WERI-Rb-1 (cell line): ENCODE measurements at places on chromosomes 4 and X.
A peak's percentile ranks its signal among the peaks of the same experiment; 100 is the strongest.

- DNase-seq = peak; percentile 78
These were observed at the start of gene NPNT for GRCh38 chr4:105894660-105895582. NPNT (plus strand) TSS chr4:105895471; CDS start chr4:105895653, 182 bp downstream.

- no peak for DNase-seq
These were observed 98.3 kb downstream of the BMPR1B start for GRCh38 chr4:94856030-94856429.

DNA sequence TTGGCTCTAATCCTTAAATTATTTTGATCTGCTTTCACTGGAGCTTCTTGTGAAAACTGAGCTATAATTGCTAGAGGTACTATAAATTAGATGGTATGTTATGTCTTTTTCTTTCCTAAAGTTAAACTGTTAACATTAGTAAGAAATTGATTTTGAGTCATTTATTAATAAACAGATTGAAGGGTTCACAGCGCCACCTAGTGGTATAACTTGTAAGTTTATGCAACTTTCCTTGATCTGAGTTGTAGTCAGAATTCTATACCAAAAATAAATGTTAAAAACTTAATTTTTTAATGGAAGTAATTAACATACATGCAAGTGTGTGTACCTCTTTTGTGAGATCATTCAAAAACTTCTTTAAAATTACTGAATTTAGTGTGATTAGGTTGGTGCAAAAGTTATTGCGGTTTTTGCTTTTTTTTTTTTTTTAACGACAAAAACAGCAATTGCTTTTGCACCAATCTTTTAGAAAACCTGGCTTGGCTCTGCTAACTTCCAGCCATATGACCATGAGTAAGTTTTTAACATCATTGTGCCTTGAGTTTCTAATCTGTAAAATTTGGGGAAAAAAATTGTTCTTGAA, 151.5 kb downstream of the CENPC start:
- no peak for DNase-seq

- no peak for DNase-seq
These were observed 19.7 kb downstream of the HERC6 start for GRCh38 chr4:88398381-88398780.

- DNase-seq = no peak
These were observed 668.8 kb upstream of the PRKX start for GRCh38 chrX:4382273-4382672.

DNA sequence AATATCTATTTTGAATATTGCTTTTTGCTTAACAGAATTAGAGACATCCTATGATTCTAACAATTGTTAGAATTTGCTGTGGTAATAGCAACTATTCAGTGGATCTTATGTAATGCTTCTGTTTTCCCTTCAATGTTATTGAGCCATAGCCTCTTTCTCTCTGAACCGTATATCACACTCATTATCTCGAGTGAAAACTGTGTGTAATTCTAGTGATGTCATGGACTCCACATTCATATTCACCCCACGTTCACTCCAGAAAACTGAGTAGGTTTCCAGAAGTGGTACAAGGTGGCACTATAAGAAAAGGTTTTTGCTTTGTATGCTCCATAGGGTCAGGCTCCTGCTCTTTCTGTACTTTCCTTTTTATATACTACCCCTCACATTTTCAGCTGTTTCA, 534.3 kb upstream of the PABPC4L start:
- DNase-seq = no peak

GRCh38 chr4:10960389-10960788, 275.8 kb upstream of the CLNK start:
- no peak for DNase-seq

- DNase-seq = no peak
These were observed 344.0 kb upstream of the NWD2 start for GRCh38 chr4:36900446-36900987.

DNA sequence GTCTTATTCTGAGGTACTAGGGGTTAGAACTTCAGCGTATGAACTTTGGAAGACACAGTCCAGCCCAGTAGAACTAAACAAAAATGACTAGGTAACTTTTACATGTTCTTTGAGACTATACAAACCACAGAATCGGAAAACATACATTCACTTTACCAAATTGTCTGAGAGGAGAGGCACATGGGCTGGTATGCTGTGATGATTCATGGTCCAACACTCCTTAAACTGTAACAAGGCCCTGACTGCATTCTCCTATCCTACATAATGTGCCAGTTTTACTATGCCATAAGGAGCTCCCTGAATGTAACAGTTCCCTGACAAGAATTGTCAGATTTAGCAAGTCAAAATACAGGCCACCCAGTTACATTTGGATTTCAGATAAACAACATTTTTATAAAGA, 640.0 kb downstream of the RAB28 start:
- no peak for DNase-seq

- DNase-seq = no peak
These were observed 299.0 kb downstream of the KCNIP4 start for GRCh38 chr4:21649391-21650090.

DNA sequence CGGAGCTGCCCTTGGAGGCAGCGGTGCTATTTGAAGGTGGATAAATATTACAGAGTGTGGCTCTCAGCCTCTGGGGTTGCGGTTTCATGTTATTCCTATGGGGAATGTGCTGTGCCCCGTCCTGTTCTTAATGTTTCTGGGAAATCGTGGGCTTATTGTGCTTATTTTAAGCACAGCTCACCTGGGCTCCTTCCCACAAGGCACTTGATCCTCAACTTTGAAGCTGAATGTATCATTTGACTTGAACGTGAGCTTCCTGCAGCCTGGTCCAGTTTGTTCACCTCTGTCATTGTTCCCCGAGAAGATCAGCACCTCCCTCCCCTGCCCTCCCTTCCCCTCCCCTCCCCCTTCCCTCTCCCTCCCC, 3.9 kb downstream of the SORCS2 start:
- DNase-seq = no peak

DNA sequence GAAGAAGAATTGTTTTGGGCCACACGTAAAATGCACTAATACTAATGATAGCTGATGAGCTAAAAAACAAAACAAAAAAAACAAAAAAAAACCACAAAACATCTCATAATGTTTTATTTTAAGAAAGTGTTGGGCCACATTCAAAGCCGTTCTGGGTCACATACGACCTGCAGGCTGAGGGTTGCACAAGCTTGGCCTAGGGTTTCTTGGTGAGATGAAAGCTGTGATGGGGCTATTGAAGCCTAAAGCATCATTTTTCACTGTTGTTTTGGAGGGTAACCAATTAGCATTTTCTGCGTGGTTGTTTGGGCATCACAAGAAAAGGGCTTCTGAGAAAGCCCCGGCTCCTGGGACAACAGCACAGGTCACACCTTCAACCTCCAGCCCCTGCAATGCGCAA, 42.5 kb upstream of the ZNF157 start:
- DNase-seq = no peak

DNA sequence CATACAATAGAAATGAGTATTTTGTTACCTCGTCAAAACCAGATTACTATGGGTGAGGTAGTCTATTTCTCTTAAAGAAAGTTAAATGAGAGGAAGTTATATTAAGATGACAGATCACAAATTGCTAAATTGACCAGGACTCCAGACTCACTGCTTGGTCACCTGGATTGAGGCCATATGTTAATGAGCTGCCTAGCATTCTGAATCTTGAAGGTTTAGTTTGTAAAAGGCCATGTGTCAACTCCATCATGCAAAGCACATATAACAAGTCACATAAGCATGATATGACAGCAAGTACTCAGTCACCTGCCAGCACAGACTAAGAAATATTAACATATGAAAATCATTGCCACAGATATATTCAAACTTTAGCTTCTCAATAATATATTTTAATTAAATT, 72.6 kb downstream of the EPHA5 start:
- no peak for DNase-seq

- DNase-seq = no peak
These were observed 164.1 kb downstream of the GASK1B start for GRCh38 chr4:158008551-158009218.

GRCh38 chrX:46044486-46044885, 500.7 kb downstream of the ZNF674 start:
- no peak for DNase-seq

- no peak for DNase-seq
These were observed 185.6 kb downstream of the RAP1GDS1 start for GRCh38 chr4:98446499-98447375.

DNA sequence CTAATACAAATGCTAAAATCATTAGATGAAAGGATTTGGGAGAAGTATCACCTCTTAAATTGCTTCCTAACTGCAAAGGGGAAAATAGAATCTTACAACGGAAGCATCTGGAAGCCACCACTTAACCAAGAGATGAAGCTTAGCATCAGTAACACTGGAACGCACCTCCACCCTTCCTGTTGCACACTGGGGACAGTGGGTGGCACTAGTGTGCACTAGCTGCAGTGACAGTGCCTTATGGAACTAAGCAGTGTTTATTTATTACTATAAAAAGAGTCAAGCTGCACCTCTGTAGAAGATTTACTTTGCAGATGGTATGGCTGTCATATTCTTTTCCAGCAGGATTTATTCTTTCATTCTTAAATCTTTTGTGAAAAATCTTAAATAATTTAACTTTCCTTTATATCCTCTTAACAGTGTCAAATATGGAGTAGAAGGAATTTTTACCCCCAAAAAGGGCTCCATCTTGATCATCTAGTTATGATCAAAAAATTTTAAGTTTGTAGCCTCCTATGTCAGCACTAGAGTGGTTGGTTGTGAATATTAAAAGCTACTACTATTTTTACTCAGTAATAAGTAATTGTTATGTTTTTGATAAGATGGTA, 76.7 kb downstream of the SCD5 start:
- peak; percentile 42 for DNase-seq

DNA sequence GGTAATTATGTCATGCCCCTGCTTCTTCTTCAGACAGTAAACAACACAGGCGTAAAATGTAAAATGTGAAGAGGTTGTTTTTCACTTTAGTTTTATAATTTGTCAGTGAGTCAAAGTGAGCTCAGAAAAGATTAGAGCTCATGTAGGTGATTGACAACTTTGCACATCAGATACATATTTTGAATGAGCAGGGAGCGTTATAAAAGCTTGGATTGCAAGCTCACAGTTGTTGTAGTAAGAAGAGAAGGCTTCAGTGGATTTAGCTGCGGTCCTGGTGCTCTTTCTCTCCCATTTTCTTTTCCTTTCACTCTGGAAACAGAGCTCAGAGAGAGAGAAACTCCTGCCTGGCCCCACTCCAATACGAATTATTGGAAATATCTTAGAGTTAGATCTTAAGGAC, 26.4 kb downstream of the MTMR1 start:
- DNase-seq = no peak

GRCh38 chrX:115333446-115333845, 43.9 kb downstream of the LUZP4 start:
- no peak for DNase-seq

DNA sequence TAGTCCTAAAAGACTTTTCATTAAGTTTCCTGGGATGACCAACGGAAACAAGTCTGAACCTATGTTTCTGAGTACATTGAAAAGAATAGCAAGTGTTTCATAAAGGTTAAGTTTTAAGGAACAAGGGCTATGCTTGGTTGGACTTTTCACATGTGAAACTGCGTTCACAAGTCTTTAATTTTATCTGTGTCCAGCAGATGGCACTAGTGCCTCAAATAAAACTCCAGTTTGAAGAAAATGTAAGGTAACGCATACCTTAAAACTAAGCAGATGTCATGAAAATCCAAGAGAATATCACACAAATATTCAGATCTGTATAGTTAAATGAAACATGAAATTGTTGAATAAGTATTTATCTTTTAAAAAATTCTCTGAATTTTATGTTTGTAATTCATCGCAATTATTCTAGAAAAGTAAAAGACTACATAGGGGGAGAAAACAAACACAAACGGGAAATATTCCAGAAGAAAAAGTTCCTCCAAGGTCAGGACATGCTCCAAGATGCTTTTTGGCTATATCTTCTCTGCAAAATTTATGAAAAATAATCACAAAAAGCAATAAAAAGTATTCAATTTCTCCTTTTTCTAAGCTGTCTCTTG, 89.6 kb upstream of the MAD2L1 start:
- DNase-seq = peak; percentile 42

DNA sequence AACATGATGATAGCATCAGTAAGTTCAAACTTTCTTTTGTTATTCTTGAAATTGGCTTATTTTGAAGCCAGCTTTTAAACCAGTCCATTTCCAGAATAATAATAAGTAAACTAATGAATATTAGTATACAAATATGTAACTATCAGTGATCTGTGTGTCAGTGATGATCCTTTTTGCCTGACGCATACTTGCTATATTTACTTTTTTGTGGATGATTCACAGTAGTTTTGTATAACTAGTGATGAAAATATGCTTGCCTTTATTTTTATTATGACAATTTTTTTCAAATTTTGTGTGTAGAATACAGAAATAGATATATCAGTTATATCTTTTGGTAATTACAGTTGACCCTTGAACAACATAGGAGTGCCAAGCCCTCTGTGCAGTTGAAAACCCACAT, 49.5 kb downstream of the USP53 start:
- DNase-seq = no peak

DNA sequence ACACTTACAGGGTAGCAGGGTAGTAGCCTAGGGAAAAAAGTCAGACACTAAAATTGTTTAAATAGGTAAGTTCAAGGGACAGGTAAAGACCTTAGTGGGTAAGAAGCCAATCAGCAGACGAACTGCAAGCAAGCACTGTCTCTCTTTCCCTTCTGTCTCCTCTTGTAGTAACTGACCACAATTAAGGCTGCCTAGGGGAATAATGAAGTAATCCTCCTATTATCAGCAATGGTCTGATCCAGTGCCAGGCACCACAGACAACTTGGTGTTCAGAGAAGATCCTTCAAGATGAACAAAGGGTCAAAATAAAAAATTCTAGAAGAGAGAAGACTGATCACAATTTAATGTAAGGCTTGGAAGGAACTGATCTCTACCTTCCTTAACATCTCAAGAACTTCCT, 62.9 kb downstream of the ELOVL6 start:
- no peak for DNase-seq

DNA sequence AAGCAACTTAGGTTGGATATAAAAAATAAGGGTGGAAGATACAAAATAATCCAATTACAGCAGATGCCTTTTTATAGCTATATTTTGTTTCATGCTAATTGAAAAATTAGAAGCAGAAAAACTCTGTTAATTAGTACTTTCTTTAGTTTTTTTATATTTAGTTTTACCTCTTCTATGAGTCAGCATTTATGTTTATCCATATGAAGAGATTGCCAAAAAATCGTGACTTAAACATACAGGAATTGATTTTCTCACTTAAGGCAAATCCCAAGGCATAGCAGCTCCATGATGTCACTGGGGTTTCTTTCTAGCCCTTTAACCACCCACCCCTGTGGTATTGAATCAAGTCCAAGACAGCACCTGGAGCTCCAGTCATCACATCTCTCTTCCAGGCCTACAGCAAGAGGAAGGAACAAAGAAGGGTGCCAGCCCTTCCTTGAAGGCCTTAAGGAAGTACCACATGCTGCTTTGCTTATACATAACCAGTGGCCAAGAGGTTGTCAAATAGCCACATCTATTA, 365.8 kb upstream of the TENM3 start:
- no peak for DNase-seq

DNA sequence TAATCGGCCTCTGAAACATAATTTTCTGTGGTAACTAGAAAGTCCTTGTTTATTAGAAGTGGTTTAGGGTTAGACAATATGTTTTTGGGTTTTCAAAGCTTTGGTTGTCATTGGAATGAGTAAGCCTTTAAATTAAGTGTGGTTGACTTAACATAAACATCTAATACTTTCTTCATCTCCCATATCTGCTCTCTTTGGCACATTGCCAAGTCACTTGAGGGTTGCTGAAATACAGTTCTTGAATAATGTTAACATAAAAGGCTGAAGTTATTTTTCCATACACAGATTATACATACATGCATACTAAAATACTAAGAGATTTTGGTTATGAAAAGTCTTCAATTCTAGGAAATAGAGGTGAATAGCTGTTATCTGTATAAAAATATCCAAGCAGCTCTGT, 241.7 kb upstream of the BMP3 start:
- no peak for DNase-seq
